Sigmoid colon (tissue), 7 donors: ENCODE measurements at places on chromosomes 2 and 18.

- no peak for DNase-seq
These were observed 103.6 kb upstream of the CDH19 start for GRCh38 chr18:66707473-66707872.

DNA sequence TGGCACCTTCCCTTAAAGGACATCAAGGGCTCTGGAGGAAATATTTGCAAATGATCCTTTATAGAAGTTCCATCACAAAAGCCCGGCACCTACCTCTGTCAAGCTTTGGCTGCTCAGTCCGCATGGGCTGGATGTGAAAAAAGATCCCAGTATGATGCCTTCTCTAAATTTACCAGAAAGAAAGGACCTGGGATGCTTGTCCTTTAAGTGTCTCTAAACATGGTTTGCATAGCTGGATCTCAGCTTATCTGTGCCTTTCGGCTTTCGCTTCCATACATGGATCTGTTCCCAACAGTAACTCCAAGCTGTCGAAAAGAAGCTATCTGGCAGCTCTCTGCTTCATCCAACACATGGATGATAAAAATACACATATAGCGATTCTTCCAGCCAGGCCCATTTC lies 60.4 kb upstream of the SLC8A1 start:
- DNase-seq = no peak

- peak; percentile 70 for DNase-seq
These were observed 25.7 kb downstream of the NPPC start for GRCh38 chr2:231900486-231900942.

DNA sequence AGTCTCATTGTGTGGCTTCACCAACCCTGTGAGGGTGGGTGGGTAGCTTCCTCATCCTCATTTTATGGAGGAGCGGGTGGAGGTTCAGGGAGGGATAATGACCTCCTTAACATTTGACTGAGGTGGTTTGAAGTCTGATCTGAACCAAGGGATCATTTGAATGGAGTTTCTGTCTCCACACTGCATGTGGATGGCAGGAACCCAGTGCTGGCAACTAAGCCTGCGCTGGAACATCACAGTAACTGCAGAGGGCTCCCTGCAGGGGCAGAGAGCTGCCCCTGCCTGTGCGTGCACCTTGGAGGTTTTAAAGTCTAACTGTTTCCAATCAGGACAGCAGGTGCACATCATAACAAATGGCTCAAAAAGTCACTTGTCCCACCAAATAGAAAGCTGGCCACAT lies 3.3 kb downstream of the AGAP1 start:
- no peak for DNase-seq

- no peak for DNase-seq
These were observed 243.8 kb downstream of the CELF4 start for GRCh38 chr18:37321582-37322491.
